ACHN (cell line): ENCODE measurements at places on chromosomes 3 and 15.

- no peak for DNase-seq
These were observed 140.9 kb downstream of the FAM43A start for GRCh38 chr3:194826594-194826993.

DNA sequence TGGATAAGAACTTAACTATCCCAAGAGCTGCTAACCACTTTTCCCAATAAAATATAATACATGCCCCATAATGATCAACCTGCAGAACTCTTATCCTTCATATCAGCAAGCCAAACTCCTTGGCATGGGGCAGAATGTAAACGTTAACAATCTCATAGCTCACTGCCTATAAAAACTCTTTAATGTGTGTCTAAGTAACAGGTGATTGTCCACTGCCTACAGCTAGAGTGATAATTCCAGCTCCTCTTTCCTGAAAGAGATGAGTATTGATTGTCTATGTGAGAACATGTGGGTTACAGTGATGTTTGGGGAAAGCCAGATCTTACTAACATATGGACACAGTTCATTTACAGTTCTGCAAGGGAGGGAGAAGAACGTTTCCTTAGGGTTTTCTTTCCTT is 11.3 kb upstream of the GLCE start:
- no peak for DNase-seq

DNA sequence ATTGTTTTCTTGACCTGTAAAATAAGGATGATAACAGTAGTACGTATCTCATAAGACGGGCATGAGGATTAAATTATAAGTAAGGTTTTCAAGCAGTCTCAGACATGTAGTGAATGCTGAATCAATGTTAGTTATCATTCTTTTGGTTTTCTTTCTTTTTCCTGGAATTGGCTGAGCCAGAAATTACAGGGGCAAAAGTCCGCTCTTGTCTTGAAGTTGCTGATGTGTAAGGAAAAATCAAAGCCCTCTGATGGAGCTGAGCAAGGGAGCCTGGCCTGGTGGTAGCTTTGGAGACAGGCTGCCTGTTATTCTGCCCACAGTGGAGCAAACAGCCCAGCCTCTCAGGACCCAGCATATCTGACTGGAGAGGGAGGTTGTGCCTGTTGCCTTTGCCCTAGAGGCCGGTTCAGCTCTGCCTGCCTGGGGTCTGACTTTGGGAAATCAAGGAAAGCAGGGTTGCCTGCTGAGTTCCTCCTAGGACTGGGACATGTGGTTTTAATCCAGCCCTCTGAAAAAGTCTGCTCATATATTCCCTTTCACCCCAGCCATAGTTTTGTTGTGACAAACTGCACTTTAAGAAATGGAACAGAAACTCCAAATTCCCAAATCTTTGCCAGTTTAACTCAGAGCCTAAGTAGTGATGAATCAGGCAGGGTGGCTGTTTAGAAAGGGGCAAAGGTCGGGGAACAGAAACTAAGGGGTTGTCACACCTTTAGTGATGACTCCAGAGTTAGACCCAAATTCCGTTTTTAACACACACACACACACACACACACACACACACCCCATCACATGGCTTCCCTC is 40.1 kb downstream of the GASK1A start:
- DNase-seq = no peak

DNA sequence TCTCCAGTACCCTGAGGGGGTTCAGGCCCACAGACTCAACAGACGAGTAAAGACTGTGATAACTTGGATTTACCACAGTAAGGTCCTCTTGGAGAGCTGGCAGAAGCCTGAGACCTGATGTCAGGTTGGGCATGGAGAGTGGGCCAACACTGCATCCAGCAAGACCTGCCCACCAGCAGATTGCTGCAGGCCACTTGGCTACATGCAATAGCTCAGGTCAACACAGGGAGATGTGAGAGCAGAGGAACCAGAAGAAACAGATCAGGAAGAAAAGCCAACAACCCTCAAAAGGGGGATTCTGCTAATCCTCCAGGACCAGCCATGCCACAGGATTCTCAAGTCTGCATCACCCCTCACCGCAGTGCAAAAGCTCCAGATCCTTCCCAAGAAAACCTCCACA is 1.7 kb upstream of the IP6K1 start:
- DNase-seq = no peak

- no peak for DNase-seq
These were observed 311.5 kb upstream of the ROPN1 start for GRCh38 chr3:124303305-124303910.

DNA sequence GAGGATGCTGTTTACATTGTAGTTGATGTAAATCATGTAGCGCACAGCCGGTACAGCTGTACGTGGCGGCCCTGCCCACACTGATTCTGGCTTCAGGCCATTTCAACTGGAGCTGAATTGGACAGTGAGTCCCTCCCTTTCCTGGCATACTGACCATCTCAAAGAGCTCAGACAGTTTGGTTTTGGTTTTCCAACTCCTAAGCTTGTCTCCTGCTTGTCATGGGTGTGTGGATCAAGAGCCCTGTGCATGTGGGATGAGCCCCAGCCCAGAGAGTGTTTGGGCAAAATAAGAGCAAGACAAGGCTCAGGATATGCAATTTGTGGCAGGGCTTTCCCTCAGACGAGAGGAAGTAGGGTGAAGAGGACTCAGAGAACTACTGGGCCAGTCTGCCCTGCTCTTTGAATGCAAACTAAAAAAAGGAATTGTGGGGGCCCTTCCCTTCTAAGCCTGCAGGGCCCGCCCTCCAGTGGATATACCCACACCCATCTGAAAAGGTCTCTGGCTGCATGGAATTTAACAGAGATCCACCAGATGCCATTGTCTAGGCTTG is 13.3 kb downstream of the ITGA11 start:
- no peak for DNase-seq

- no peak for DNase-seq
These were observed 93.2 kb downstream of the SLCO3A1 start for GRCh38 chr15:91946581-91947292.

DNA sequence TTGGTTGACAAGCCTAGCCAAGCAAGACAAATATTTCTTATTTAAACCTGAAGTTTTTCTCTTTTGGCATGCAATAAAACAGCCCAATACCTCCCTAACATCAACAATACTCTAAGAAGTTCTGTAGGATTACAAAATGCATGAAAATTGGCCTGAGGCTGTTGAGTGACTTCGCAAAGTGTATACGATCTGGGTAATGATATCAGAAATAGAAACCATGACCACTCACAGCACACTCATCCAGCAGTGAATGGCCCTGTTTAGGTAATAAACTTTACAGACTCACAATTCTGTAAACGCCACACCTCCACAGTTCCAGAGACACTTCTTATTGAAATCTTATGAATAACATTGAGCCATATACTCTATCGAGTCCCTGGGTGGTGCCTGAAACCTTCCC is 83.0 kb upstream of the NAALADL2 start:
- no peak for DNase-seq

- no peak for DNase-seq
These were observed 65.6 kb upstream of the OXTR start for GRCh38 chr3:8834974-8835373.

- no peak for DNase-seq
These were observed 612.8 kb downstream of the MCTP2 start for GRCh38 chr15:94844198-94844537.

GRCh38 chr15:29348336-29348914 is 78.8 kb upstream of the NSMCE3 start:
- DNase-seq = no peak

DNA sequence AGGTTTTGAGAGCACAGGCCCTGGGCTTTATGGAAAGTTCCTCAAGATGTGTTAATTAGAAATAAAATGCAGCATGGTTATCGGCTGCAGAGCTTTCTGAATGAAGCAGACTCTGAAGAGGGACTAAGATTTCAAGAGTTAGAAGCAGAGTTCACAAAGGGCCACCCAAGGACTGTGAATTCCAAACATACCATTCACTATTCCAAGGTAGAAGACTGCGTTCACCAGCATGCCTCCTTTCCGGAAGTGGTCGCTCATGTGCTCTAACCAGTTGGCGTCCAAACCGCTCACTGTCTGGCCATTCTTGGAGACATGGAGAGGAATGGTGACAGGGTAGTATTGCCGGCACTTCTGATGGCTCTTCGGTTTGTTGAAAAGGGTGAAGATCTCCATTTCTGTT is 104.9 kb downstream of the OXNAD1 start:
- DNase-seq = no peak

DNA sequence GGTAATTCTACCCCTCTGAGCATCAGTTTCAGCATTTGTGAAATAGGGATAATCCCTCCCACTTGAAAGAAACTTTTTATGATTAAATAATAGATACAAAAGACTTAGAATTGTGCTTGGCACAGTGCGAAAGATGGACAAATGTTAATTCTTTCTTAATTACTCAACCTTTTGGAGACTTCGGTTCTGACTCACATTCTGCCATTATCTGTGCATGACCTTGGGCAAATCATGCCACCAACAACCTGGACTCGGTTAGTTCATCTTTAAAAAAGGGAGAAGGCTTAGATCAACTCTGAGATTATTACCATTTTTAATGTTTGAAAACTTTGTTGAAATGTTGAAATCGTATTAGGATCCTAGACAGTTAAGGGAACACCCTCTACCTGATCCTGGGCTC is 40.6 kb upstream of the POLR2M start:
- no peak for DNase-seq

DNA sequence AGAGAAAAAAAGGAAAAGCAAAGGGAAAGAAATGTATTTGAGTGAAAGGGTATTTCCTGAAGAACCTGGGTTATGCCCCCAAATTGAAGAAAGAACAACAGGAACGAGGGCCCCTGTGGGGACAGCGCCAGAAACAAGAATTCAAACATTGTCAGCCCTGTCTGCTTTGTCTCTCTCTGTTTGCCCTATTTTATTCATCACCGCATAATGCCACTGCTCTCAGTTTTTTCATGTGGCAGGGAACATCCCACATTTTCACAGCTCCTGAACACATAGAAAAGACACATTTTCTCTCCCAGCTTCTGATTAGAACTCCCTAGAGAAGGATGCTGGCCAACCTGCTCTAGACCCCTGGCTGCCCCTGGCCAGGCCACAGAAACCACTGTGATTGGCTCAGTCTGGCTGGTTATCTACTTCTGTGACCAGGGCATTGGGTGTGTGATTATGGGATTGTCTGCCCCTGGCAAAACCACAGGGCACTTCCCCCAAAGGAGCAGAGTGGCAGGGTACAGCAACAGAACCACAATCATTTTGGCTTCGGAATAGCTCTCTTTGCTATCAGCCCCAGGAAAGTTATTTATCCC is 31.3 kb upstream of the CCDC54 start:
- DNase-seq = no peak

- no peak for DNase-seq
These were observed 117.7 kb downstream of the DNAJB8 start for GRCh38 chr3:128348805-128349531.

- DNase-seq = no peak
These were observed 120.0 kb downstream of the ATP1B3 start for GRCh38 chr3:141996437-141996836.

GRCh38 chr3:10299175-10299574 is 6.4 kb upstream of the GHRL start:
- DNase-seq = no peak

DNA sequence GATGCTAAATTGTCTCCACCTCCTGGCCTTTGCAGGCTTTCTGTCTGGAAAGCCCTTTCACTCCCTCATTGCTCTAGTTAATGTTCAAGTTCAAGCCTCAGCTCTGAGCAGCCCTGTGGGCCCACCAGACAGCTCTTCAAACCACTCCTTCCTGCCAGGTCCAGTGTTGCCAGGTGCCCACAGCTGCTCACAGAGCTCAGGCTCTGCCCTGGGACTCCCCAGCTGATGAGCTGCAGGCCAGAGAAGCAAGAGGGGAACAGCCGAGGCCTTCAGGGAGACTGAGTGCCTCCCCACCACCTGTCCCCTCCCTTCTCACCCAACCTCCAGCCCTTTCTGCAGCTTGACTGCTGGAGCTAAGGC is 1.3 kb upstream of the ZBTB47 start:
- peak; percentile 55 for DNase-seq

GRCh38 chr3:13139471-13140065 is 66.3 kb upstream of the IQSEC1 start:
- no peak for DNase-seq

DNA sequence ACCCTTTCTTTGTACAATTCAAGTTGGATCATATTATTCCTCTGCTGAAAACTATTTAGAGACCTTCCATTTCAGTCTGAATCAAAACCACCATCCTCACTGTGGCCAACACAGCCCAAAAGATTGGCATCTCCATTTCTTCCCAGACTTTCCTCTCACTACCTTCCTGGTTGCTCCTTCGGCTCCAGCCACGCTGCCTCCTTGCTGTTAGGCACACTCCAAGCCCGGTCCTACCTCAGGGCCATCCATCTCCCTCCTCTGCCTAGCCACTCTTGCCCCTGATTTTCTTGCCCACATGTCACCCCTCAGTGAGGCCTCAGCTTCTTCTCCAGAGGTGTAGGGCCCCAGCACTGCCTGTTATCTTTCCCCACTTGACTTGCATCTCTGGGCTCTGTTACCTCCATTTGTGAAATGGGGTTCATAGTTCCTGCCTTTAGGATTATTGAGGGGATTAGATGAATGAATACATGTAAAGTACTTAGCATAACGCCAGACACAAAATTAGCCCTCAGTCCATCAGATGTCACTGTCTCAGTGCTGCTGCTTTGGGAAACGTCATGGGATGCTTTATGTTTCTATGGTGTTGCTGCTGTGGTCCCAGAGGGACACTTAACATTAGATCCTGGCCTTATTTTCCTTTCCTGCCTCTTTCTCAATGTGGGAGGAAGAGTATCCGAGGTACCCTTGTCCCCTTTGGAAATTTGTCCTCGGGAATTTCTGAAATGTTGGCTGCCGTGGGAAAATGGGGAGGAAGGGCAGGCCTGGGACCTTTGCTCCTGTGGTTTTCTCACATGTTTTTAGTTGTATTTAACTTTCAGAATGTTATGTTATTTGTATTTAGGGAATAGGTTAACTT is 31.3 kb downstream of the SNRK start:
- DNase-seq = no peak

DNA sequence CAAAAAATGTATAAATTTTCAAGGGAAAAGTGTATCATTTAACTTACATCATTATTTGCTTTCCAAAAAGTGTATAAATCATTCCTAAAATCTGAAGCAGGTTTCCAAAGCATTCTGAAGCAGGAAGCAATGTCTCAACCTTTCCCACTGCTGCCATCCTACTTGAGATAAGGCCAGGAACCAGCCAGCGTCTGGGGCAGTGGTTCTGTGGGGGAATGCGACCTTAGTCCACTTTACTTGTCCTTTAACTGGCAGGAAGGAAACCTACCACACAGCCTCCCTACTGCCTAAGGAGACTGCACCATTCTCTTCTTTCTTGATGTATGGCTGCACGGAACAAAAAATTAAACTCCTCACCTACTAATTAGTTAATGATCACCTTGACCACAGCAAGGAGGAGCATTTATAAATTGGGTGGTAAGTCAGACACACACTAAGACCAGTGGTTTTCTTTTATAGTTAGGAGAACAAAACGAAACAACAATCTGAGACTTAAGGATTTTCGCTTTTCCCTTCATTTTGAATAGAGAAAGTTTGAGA is 3.7 kb downstream of the SORD start:
- DNase-seq = no peak

- no peak for DNase-seq
These were observed 154.5 kb downstream of the TMCO5A start for GRCh38 chr15:38088971-38089370.

- peak; percentile 42 for DNase-seq
These were observed 791 bp downstream of the GYG1 start for GRCh38 chr3:148992027-148992634.
